ENCODE measurements at places on chromosomes 1 and 21.
A peak's percentile ranks its signal among the peaks of the same experiment; 100 is the strongest.

DNA sequence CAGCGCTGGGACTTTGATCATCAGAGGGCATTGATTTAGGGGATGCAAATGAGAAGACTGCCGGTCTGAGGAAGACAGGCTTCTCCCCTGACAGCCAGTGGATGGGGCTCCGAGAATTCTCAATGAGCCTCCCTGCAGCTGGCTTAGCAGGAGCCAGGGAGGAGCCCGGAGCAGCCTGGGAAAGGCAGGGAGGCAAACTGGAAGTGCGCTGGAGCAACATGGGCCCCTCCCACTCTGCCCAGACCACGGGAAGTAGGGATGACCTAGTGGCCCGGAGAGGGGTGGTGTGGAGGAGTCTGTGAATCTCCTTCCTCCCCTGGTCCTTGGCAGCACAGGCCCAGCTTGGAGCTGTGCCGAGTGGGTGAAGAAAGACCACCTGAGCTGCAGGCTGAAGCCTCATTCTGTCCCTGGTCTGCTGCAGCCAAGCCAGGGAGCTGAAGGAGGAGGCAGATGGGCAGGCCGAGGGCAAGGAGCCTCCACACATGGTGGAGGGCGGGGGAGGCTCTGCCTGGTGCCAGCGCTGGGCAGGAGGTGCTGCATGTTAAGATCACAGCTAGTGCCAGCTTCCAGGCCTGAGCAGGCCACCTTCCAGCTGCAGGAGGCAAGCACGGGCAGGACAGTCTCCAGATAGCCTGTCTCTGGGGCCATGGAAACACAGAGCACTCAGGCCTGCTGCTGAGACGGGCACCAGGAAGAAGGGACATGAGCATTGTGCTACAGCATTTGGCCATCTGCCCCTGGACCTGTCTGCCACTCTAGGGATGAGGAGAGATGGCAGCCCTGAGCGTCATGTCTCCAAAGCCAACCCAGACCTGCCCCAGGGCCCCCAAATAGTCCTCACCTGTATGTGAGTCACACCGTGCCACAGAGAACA is 12.2 kb upstream of the CLSTN1 start:
- no peak for DNase-seq

- peak; percentile 52 for DNase-seq
Measured at GRCh38 chr1:24351918-24352627, 32.9 kb downstream of the GRHL3 start.

DNA sequence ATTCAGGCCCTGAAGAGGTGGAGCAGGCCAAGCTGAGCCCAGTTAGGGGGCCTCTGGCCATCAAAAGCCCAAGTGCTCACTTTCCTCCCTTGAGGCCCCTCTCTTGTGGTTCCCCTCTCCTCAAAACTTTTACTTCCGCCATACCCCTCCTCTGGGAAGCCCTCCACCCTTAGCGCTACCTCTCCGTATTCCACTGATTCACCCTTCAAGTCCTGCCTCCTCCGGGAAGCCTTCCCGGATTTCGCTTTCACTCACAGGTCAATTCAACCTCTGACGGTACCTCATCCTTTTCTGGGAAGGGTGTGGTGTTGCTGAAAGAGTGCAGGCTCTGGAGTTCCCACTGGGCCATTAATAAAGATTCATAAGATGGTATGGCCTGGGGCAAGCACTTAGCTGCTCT is 19.1 kb downstream of the SPOCD1 start:
- no peak for DNase-seq

GRCh38 chr21:33441489-33442477 is 38.0 kb downstream of the TMEM50B start:
- DNase-seq: no peak

GRCh38 chr1:115839029-115839678 is 1.8 kb downstream of the NHLH2 start:
- DNase-seq: no peak

GRCh38 chr1:47495176-47495713 is 57.4 kb downstream of the FOXD2 start:
- no peak for DNase-seq

DNA sequence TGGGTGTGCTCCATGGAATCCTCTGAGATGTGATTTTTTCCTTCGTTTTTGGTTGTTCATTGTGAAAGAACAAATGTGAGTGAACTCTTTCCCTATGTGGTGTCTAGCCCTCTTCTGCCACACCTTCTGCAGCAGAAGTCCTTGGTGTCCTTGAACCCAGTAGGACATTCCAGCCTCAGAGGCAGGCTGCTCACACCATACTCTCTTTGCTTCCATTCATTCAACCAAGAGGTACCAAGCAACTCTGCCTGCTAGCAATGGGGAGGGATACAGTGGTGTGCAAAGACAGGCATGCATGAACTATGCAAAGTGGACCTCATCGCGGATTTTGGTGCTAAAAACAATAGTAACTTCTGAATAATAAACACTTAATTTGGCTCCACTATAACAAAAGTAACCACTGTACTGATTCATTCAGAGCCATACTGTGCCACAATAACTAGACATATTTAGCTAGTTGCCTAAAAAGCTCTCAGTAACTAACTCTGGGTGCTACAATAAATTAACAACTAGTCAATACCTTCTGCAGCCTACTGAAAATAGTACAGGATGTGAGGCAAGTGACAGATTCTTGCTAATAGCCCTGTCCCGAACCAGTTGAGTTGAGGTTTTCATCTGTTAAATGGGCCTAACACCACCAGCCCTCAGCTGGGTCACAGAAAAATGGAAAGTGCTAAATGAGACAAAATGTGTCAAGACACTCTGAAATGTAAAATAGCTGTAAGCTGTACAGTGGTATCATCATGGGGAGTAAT is 155.4 kb downstream of the SLC45A1 start:
- no peak for DNase-seq

DNA sequence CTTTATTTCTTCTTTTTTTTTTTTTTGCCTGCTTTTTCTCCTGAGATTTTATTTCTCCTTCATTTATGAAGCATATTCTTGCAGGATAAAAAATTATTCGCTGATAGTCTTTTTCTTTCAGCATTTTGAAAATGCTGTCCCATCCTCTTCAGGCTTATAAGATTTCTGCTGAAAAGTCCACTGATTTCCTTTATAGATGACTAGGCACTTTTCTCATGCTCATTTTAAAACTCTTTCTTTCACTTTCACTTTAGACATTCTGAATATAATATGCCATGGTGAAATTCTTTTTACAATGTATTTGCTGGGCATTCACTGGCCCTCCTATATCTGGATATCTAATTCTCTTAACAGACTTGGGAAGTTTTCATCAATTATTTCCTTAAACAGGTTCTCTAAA is 25.5 kb upstream of the GTF2B start:
- DNase-seq: no peak

DNA sequence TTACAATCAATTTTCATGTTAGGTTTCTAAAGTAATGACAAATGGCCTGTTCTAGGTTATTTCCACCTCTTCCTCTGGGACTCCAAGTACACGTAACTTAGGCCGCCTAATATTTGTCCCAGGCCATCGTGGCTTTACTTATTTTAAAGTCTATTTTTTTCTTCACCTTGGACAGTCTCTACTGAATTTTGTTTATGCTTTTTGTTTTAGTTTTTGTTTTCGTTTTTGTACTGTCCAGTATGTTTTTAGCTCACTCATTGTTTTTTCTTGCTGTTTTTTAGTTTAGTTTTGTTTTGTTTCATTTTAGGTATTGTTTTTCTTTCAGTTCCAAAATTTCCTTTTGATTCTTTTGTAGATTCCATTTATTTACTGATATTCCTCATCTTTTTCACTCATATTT is 187.7 kb upstream of the RNPC3 start:
- DNase-seq: no peak

All from activated T-cell treated with anti-CD3 and anti-CD28 coated beads for 48 hours (primary cell).